ENCODE measurements at places on chromosomes 2 and 18.

GRCh38 chr2:189657867-189658266 lies 3.4 kb upstream of the ASNSD1 start:
- peak; percentile 59 for DNase-seq

GRCh38 chr2:21395366-21395765 lies 271.6 kb downstream of the TDRD15 start:
- DNase-seq = peak; percentile 7

- peak; percentile 16 for DNase-seq
These were observed 25.0 kb downstream of the WDFY1 start for GRCh38 chr2:223920109-223920508.

DNA sequence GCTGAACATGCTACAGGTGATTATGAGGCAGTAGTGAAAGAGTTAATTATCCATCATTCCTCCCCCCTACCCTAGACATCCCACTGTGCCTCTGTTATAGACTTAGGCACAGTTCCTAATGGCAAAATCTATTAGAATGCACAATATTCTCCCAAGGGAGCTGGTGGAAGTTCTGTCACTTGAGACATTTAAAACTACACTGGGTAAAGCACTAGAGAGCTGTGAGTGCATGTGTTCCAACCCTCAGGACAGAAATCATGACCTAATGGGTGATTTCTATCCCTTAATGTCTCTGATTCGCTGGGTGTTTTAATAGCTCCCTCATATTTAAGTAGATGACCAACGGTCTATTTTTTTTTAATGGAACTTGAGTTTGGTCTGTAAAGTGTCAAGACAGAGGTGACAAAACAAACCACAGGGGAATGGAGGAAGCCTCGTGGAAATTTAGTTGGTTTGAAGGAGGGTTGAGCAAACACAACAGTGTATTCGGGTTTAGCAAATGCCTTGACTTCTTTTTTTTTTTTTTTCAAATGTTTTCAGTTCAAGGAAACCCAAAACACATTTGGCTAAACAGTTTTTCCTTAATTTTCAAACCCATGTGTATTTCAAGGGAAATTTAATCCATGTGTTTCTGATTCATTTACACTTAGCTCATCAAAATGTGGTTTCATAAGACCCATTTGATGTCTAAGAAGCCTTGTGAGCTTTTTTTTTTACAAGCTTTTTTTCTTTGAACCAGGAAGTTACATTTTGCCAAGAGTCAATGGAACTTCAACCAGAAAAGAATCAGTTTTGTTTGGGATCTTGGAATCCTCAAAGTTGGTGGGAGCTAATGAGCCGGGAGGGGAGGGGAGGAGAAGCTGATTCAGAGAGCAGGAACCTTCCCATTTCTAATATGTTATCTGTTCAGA lies 665.1 kb upstream of the ZEB2 start:
- DNase-seq = peak; percentile 45

GRCh38 chr2:205188239-205189138 lies 493.8 kb upstream of the NRP2 start:
- DNase-seq = no peak

DNA sequence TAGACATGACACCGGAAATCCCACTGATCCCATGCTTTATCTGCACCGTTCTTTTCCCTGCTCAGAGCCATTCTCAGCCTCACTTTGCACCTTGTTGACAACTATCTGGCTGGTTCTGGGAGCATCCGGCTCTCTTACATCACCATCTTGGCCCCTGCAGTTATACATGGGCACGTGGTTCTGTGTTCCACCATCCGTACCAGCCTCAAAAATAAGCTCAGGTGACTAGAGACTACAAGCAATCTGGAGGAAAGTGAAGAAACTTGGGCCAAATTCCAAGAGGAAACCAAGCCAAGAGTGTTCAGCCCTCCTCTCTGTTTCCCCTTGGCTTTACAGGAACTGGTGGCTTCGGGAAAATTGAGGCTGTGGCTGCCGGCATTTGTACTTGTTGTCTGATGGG lies 244.6 kb upstream of the ACVR2A start:
- DNase-seq = no peak

DNA sequence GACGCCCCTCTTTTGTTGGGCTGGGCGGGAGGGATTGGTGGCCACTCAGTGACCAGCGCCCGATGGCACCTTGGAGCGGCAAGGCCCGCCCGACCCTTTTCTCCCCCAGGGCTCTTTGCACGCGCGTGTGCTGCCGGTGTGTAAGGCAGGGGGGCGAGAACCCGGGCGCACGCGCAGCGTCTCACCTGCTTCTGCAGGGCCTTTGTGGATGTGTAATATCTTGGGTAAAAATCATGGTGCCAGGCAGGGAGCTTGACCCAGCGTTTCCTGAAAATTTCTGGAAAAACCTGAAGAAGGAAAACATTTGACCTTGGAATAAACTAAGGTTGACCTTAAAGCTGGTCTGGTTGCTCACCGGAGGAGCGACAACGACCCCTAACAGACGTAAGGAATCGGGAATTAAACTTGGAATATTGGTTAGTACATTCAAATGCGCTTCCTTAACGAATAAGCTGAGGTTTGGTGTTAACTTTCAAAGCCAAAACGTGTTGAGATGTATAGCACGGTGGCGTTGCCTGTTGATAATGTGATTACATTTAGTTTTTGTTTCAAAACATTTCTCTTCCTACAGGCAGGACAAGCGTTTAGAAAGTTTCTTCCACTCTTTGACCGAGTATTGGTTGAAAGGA lies 438 bp downstream of the HSPE1 start:
- DNase-seq = no peak

GRCh38 chr2:118851650-118852049 lies 4.2 kb upstream of the EN1 start:
- no peak for DNase-seq

GRCh38 chr2:239002954-239003623 lies 155.2 kb downstream of the TWIST2 start:
- no peak for DNase-seq

DNA sequence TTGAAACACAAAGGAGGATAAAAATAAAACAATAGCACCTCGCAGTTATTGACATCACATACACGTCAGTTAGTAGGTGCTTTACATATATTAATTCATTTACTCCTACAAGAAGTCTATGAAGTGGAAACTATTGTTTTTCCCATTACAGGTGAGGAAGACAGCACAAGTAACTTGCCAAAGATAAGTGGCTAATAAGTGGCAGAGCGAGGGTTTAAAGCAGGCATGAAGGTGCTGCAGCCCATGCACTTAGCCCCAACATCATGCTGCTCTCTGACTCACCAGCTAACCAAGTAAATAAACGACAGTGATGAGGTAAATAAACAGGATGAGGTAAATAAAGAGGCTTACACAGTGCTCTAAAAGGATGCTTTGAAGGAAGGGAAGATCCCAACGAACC lies 498.6 kb upstream of the ZEB2 start:
- DNase-seq = no peak

DNA sequence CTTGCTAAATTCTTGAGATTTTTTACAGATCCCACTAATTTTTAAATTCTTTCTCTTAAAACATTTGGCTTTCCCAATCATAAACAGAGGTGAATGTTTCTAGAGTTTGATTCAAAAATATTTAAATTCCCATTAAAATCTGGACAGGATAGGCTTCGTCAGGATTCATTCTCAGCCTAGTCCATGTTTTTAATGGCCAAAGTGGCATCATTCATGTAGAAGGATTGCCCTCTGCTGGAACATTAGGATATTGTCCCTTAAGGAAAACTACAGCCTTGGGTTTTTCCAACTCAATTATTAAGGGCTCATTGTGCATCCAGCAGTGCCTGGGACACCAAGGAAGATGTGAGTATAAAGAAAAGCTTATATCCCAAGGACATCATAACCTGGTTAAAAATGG lies 71.7 kb downstream of the TPGS2 start:
- DNase-seq = peak; percentile 25

DNA sequence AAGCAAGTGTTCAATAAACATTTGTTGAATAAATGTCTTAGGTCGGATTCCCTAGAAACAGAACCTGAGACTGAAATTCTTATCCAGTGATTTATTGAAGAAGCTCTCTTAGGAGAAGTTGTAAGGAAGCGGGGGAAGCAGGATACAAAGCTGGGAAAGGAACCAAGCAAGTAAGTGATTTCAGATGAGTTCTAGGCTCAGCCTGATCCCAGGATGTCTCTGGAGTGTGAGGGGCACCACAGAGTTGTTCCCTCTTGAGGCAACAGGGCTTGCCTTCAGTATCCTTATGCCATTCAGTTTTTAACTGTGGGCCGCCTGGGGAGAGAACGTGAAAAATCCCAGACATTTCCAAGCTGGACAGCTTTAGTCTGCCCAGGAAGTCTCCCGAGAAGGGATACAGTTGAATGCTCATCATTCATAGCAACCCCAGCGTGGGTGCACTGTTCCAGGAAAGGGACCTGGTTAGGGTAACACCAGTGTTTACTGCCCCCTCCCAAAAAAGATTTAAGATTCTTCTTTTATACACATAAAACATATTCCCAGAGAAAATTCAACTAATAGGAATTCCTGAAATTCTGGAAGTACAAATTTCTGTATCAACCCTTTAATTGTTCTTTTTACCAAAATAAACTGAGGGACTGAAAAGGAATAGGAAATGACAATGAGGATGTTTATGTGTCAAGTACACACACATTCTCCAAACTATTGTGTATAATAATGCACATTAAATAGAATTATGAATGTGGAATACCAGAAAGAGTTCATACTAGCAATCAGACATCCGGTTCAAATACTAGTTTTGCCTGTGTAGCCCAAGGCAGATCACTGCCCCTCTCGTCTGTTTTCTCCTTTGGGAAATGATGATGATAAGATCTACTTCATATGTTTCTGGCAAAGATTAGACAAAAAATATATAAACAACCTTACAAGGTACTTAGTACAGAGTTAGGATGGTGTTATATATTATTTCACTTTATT lies 592.1 kb upstream of the CDH2 start:
- no peak for DNase-seq

GRCh38 chr2:3282056-3282998 lies 95.3 kb downstream of the EIPR1 start:
- no peak for DNase-seq

DNA sequence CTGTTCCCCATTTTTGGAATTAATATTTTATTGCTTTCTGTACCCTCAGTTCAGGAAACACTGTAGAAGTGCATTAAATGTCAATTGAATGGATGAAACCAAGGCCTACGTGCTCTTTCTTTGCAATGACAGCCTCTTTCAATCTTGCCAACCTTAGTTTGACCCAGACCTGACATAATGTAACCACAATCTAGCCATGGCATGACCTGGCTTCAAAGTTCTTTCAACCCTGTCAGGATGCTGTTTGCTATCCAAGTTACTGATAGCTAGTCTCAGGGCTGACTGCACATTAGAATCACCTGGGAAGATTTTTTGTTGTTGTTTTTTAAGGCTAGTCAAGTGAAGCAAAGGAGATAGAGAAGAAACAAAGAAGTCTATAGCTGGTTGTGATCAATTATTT lies 190.9 kb upstream of the PKDCC start:
- no peak for DNase-seq

GRCh38 chr2:152166633-152167032 lies 8.9 kb downstream of the STAM2 start:
- DNase-seq = peak; percentile 25

DNA sequence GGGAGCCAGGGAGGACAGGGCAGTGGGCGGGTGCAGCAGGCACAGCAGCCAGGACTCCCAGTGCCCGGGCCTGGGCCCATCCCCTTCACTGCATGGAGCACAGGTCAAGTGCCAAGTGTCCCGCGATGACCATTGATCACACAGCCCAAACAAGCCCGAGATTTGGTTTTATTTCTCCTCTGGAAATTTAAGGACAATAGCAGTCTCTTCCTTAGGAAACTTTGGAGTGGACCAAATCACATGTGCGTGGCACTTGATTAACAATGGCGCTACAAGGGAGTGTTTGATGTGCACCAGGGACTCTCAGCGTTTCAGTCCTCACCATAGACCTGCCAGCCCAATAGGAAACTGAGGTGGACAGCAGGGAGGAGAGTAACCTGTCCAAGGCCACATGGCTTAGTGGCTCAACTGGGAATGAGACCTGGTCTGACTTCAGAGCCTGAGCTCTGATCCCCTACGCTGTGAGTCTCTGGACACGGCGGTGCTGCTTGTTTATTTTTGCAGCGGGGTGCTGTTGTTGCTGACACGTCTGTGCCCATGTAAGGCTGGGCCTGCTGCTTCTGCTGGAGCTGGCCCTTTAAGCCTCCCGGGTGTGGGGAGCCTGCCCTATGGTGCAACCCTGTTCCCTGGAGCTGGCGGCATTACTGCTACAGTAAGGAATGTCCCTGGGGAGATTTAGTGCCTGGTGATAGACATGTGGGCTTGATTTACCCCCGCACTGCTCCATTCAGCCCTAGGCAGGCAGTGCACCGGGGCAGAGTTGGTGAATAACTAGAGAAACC lies 194.2 kb downstream of the INHBB start:
- DNase-seq = peak; percentile 41

GRCh38 chr2:152485954-152486736 lies 151.2 kb downstream of the FMNL2 start:
- peak; percentile 48 for DNase-seq

- DNase-seq = peak; percentile 86
These were observed 78.3 kb upstream of the MAP4K4 start for GRCh38 chr2:101619191-101619591.

DNA sequence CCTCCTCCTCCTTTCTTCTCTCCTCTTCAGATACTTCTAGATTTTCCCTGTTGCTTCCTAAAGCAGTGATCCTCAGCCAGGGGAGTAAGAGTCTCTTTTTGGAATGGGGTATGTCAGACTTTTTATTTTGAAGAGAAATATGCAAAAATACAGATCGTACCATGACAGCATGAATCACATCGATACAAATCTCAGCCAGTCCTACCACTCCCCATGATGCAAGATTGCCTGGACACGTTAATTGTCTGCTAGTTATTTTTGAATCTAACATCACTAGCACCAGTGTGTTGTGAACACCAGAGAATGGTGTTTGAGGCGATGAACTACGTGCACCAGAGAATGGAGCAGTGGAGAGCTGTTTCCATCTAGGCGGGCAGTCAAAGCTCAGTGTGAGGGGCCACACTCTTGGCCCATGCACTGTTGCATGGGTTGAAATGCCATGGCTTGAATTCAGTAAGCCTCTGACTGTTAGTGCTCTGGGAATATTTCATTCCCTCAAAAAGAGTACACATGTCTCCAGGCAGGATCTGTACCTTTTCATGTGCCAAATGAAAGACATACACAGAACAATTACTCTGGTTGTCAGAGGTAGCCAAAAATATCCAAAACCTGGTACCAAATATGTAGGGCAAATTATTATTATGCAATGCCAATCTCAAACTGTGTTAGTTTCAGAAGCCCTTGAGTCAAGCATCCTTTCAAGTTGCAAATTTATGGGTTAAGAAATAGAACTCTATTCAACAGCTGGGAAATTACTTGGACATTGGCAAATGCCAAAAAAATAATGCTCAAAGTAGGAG lies 46.3 kb upstream of the RALBP1 start:
- no peak for DNase-seq

DNA sequence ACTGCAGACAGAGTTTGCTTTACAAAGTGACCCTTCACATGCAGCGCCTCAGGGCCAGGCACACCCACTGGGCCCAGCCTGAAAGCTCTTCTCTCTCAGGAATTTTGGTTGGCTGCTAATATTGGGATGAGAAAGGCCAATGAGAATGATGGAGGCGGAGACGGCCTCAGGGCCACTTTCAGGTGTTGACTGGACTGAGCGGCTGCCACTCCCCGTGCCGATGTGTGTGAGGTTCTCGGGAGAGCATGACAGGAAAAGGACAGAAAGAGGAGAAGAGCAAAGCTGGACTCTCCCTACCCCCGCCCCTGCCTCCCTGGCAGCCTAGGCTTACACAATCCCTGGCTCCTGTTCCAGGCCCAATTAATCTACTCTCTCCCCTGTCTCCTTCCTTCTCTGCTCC lies 155.7 kb downstream of the CELF4 start:
- DNase-seq = no peak

Data from MV-4-11 (cell line).